ENCODE measurements at places on chromosomes 1 and 21.
A peak's percentile ranks its signal among the peaks of the same experiment; 100 is the strongest.

- no peak for DNase-seq
Measured at GRCh38 chr1:206969090-206969489, 1.2 kb downstream of the FCAMR start.

DNA sequence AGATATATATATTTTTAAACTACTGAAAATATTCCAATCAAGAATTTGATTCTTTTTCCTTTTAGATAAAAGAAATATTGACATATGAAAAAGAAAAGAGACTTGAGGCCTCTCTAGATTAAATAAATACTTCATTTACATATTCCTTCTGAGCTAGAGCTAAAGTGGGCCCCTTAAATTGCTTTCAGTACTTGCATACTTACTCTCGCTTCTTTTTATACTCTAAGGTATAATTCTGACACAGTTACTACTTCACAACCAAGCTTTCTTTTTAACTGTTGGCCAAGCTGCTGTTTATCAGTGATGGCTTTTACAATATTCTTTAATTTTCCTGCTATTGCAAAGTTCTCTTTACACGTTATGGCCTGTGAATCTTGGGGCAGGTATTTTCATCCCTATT is 24.6 kb downstream of the EXTL2 start:
- DNase-seq, result no peak

DNA sequence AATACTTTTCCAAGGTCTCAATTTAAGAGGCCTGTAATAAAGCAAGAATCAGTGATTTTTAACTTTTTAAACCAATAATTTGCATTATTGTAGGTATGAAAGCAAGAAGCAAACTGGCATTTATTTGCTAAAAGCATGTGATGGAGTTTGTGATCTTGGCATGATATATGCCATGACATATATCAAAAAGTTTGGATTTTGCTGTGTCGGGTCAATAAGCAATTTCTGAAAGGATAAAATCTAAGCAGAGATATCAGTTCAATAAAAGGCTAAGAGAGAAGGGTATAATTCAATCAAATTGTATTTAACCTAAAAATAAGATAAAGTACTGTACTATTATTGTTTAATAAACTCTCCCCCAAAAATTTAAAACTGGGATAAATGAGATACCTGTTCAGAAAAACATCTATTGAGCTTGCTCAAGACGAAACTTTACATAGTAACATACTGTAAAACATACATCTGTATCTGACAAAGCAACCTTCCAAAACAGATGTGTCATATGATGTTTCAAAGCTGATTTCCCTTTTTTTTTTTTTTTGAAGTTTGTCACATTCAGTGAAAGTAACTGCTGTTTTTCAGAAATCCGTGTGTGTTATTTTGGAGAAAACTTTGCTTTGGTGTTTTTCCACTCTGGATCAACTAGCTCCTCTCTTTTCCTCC is 74.5 kb downstream of the TGFBR3 start:
- DNase-seq, result no peak

DNA sequence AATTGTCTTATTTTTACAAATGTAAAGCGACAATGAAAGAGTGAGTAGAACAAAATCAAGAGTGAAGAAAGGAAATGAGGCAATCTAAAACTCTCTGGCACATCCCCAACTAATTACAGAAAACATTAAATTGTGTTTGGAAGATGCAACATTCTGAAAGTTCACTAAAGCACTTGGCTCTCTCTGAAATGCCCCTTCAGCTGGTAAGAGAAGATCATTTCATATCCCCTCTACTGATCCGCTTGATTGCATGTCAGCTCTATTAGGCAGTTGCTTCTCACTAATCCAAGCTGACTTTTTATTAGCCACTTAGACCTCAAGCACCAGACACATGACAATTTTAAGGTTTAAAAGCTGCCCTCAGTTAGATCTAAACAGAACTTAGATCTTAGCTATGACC is 262.8 kb upstream of the PRMT6 start:
- DNase-seq, result no peak

DNA sequence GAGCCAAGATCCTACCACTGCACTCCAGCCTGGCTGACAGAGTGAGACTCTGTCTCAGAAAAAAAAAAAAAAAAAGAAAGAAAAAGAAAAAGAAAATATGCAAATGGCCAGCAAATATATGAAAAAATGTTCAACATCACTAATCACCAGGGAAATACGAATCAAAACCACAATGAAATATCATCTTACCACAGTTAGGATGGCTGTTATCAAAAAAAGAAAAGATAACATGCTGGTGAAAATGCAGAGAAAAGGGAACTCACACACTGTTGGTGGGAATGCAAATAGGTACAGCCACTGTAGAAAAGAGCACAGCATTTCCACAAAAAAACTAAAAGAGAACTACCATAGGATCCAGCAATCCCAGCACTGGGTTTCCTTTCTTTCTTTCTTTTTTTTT is 477.5 kb downstream of the SMYD3 start:
- no peak for DNase-seq

GRCh38 chr1:59732214-59732955 is 82.4 kb upstream of the HOOK1 start:
- DNase-seq, result no peak

GRCh38 chr1:26412180-26412840 is 1.7 kb downstream of the LIN28A start:
- no peak for DNase-seq

DNA sequence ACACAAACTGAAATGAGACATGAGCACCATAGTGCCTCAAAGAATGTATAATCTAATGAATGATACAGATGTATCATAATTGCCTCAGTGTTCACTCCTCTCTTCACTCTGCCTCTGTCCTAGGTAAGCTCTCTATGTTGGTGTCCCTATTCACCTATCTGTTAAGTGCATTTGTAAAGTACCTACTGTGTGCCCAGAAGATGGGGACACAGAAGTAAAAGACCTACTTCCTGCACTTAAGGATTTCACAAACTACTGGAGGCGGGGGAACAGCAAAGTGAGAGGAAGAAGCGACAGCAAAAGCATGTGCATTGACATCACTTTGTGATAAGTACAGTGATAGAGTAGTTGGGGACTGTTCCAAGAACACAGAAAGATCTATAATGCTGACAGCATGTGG is 18.1 kb downstream of the RD3 start:
- no peak for DNase-seq

DNA sequence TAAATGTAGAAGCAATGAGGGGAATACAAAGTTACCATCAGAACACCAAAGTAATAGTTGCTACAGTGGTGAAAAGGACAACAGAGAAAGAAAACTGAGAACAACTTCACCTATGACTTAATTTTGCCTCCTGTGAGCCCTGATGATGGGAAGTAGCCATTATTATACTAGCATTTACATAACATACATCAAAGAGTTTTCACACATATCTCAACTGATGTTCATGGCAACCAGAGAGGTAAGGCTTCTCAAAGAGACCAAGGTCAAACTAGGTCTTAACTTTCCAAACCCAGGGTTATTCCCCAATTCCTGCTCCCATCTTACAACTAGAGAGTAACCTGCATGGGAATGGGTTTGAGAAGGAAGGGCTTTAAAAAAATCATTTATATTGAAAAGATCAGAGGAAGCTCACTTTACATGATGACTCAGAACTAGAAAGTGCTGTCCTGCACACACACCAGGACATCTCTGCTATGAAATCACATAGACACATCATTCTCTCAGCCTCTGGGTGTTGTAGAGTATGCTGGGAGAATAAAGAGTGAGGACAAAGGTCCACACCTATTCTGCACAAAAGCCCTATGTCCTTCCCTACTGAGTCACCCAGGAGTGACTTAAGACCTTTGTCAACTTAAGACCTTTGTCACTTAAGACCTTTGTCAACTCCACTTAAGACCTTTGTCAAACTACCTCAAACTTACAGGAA is 179.7 kb downstream of the TNFSF18 start:
- DNase-seq, result peak; percentile 28

DNA sequence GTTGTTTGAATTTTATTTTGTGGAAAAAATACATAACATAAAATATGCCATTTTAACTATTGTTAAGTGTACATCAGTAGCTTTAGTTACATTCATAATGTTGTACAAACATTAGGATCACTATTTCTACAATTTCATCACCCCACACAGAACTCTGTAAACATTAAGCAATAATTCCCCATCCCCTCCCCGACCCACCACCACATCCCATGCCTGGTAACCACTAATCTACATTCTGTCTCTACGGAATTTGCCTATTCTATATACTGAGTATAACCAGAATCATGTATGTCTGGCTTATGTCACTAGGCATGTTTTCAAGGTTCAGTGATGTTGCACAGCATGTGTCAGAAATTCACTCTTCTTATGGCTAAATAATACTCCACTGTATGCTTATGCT is 47.7 kb downstream of the CDC42BPA start:
- no peak for DNase-seq

DNA sequence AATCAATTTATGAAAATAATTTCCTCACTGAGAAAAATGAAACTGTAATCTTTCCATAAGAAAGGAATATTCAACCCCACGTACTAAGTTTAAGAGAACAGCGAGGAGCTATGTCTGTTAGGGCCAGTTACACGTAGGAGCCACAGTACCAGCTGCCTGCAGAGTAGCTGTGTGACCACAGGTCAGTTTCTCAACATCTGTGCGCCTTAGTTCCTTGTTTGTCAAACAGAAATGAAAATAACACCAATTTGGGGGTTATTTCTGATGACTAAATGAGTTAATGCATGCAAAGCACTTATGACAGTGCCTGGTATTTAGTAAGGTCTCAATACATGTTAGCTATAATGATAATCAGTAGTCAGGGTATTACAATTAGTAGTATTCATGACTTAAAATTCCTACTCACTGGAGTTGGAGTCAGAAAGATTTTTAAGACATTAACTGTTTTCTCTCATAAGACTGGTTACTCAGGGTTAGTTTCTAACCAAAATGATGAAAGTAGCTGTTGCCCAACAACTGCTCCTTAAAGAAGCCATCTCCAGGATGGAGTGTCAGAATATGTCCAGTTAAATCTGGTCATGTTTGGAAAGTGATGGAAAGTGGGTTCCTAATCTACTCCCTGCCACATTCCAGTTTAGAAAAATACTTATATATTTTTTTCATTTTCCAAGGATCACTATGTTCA is 85.8 kb upstream of the ZNF648 start:
- DNase-seq, result no peak

GRCh38 chr1:58576325-58576726 is 726 bp downstream of the TACSTD2 start:
- DNase-seq, result no peak

DNA sequence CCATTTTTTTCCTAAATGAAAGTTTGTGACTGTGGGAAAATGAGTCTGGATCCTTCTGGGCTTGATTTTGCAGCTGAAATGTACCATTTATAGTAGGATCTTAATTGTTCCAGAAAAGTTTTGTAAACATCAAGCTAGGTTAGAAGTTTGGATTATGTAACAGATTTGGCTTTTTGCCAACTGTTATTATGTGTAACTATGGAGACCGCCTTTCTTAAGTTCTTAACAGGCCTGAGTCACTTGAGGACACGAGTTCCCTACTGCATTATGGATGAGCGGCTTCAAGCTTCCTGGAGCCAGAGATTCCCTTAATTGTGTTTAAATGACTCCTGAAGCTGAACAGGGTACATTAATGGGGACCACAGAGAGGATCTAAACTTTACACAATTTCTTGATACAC is 22.2 kb downstream of the SLC25A33 start:
- peak; percentile 79 for DNase-seq

Measured in fibroblast of upper back skin (primary cell).